CD4-positive, alpha-beta T cell treated with Interleukin-15 for 4 hours (primary cell): ENCODE measurements at places on chromosomes 7 and 10.
A peak's percentile ranks its signal among the peaks of the same experiment; 100 is the strongest.

DNA sequence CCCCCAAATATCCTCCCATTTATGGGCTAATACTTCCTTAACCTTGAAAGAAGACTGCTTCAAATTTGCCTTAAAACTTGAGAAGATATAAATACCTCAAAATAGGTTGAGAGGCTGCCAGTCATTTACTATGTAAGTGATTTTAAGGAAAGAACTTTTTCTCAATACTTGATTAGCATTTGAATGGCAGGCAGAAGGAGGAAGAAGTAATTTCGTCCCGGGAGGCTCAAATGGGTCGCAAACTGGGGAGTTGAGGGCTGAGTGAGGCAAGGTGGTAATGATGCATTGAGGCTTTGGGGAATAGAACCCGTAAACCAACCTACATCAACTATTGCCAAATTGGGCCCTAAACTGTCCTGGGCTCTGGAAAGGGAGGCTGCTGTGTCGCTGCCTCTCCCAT is 11.1 kb downstream of the CAMK1D start:
- no peak for DNase-seq

DNA sequence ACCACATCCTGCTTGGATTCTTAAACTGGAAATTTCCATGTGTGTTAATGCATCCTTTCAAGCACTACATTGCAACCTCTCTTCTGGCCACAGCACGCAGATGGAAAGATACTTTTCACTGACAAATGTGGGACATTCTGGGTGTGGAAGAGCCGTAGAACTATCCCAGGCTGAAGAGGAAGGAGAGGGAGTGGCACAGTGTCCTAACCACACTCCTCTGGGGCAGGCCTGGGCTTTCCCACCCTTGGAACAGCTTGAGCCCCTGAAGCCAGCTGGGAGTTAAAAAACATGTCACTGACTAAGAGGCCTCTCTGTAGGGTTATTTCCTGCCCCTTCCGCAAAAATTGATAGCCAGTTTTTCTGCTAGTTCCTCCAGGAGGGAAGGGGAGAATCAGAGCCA is 34.0 kb upstream of the DNMBP start:
- no peak for DNase-seq

- DNase-seq, result no peak
These were observed 47.5 kb downstream of the DNAJB6 start for GRCh38 chr7:157384301-157384700.

GRCh38 chr7:117308891-117309290 is 14.0 kb downstream of the WNT2 start:
- no peak for DNase-seq

DNA sequence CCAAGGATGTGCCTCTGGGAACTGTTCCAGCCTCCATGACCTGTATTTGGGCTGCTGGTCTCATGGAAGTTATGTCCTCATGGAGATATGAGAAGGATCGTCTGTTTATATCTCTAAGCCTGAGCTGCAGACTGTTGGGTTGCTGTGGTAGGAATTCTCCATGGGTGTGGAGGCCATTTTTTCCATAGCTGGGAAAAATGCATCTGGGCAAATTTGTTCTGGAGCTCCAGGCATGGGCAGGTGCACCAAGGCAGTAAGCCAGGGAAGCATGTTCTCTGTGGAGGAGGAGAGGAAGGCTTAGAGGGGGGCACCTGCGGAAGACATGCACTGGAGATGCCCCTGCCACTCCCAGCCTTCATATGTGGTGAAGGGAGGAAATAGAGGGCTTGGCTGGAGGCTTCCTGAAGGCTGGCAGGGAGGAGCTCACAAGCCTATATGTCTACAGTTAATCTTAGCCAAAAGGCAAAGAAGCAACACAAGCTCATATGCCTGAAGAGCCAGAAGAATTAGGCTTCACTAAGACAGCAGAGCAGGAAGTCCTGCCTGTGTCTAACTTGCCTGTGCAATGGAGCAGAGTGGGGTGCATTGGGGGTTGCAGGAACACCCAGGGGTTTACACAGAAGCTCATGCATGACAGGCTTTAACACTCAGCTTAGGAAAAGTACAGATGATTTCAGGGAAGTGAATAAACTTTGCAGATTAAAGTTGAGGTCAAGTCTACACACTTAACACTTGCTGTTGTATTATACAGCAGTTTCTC is 35.1 kb upstream of the CXCL12 start:
- DNase-seq, result no peak

GRCh38 chr7:7979558-7979957 is 11.0 kb downstream of the GLCCI1 start:
- DNase-seq, result no peak

DNA sequence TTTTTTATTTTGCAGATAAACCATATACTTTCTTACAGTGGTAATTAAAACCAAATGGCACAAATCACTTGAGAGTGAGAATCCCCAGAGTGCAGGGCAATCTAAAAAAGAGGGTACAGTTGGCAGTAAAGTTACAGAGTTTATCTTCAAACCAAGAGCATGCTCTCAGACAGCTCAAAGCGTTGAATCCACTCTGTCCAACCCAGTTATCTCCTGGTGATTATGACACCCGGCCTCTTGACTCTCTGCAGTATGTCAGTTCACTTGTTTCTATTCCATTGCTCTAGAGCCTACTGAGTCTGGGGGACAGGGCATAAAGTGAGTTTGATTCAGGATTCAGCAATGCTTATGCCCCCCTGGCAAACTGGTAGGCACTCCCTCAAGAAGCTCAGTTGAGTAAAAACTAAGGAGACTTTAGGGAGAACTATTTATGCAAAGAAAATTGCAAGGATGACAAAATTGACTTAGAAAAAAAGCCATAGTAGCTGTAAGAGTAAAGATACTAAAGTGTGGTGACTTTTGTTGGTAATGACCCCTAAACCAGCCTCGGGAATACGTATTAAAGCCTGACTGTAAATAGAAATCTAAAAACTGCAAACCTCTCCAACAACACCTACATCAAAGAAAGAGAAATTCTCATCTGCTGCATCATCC is 55.5 kb downstream of the COL1A2 start:
- no peak for DNase-seq

DNA sequence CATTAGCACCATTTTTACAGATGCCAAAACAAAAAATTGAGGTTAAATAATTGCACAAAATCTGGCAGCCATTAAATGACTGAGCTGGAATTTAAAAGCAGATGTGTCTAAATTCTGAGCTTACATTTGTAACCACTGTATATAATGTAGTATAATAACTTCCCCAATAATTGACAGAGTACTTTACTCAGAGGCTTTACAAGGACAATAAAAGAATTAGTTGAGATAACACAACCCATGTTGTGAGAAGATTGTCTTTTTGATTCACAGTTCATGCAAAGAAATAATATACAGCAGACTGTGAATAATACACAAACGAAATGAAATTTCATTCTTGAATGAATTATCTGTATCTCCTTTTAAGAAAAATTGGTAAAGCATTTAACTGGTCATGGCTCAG is 417.1 kb downstream of the AUTS2 start:
- DNase-seq, result no peak

- no peak for DNase-seq
These were observed 17.4 kb upstream of the SPOCK2 start for GRCh38 chr10:72105710-72106109.

DNA sequence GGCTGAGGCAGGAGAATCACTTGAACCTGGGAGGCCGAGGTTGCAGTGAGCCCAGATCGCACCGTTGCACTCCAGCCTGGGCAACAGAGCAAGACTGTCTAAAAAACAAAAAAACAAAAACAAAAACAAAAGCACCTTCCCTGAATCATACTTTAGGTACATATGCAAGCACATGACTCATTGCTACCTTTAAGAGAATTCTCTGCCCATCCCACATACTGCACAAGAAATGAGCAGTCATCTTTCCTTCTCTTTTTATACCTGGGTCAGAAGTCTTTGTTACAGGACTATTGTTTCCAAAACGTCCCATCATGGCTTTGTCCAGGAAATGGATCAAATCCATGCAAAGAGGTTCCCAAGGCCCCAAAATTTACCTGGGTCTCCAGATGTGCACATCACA is 21.5 kb upstream of the AKR1B10 start:
- DNase-seq, result no peak

DNA sequence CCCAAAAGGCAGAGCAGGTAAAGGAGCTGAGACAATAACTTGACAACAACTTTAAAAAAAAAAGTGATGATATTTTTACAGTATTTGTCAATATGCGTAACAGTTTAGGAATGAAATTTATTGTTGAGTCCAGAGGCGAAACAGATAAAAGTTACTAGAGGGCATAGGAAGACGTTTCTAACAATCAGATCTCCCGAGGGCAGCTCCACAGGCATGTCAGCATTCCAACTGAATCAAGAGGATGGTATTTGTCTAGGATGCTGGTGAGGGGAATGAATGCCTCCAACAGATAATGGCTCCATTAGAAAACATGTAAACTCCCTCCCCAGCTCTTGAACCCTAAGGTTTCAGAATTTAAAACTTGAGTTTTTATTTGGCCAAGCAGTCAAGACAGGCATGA is 733.9 kb upstream of the SORCS1 start:
- DNase-seq, result no peak

- DNase-seq, result no peak
These were observed 110.5 kb downstream of the ITGA8 start for GRCh38 chr10:15609246-15609645.

DNA sequence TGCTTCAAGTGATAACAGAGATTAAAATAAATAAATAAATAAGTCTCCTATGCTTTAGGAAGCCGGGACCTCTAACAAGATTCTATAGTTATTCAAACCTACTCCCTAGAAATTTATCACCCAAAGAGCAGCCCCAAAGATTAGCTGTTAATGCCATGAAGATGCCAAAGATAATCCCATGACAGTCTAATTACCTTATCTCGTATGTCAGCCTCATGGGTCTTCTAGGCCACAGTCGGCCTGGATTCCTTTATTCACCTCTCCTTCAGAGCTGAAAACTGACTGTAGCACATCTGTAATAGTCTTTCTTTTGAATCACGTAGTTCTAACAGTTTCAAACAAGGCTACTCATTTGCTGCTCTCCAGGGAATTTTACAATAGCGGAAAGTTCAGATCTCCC is 24.2 kb downstream of the COL1A2 start:
- DNase-seq, result no peak

DNA sequence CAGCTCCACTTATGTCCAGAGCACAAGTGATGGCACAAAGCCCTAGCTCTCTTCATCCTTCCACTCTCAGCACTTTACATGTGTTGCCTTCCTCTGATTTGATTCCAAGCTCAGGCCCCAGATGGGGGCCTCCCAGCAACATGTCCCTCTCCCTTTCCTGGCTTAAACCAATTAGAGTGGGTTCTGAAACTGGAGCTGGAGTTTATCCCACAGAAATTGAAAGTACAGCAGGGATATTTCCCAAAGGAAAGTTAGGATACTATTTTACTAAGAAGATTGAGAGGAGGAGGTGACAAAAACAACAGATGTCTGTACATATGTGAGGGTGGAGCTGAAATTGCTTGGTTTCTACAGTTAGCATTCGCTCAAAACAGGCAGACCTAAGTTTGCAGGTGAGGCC is 724.6 kb downstream of the AUTS2 start:
- no peak for DNase-seq

GRCh38 chr10:11881477-11882417 is 58.6 kb downstream of the PROSER2 start:
- no peak for DNase-seq

DNA sequence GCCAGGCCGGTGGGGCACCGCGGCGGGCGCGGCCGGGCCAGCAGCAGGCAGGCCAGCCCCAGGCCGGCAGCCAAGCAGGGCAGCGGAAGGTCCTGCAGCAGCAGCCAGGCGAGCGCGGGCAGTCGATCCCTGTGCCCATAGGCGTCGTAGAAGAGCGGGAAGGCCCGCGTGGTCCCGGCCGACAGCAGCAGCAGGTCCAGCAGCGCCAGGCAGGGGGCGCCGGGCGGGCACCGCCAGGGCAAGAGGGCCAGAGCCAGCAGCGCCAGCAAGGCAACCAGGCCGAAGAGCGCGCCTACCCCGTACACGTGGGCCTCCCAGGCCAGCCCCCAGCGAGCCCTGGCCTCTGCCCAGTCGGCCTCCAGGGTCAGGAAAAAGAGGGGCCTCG is 8.4 kb upstream of the RBM28 start:
- peak; percentile 7 for DNase-seq

DNA sequence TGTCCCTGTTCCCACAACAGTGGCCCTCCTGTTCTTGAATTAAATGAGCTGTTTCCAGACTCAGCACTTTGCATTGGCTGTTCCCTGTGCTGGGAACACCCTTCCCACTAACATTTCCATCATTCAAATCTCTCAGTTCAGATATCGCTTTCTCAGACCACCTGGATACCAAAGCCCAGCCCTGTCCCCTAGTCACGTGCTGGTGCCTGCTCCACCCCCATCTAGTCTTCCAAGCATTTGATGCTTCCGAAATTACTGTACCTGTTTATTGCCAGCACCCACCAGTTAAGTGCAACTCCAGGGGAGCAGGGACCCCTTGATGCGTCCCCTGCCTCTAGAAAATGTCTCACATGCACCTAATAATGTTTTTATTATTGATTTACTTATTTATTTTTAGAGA is 3.0 kb upstream of the SLC29A4 start:
- DNase-seq, result no peak

DNA sequence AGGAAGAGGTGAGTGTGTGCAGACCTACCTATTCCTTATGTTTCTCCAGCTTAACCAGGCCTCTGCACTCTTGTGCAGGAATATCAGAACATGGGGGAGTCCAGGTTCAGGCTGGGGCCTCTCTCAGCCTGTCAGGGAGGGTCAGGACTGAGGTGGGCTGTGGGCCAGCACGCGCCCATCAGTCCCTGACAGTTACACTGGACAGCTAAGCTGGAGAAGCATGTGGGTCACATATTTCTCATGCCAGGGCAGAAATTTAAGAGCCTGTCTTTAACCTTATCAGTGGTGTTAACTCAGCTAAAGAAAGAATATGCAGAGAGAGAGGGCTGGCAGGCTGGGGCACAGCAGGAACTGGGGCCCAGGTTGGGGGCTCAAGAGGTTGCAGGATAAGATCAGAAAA is 8.7 kb upstream of the POLD2 start:
- no peak for DNase-seq

DNA sequence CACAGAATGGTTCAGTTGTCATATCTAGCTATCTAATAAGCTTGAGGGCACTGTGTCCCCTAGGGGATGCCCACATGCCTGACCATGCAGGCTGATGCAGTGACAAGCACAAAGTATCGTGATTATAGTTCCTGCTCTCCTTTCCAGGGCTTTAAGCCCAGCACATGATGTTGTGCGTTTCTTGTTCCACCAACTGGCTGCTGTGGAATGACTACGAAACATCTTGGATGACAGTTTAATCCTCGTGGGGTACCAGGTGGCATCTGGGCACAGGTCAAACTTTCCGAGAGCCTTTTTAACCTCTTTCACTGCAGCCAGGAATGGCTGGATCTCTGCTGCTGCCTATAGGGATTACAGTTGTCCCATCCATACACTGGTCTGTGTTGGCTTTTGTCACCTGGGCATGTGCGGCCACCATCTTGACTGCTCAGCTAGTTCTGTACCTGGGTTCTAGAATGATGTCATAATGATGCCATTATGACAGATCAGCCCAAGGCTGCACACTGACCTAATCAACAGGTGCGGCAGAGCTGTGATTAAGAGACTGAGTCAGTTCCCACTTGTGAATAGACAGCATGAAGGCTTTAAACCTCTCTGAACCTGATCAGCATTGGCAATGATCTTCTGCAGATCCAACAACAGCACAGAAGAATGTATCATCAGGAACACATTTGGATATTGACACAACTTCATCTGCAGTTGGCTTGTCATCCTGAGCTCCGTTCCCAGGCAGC is 144.1 kb downstream of the DLG5 start:
- DNase-seq, result no peak
